CD4-positive, CD25-positive, alpha-beta regulatory T cell (primary cell): ENCODE measurements at places on chromosomes 1 and 21. TPM values are rescaled to one million over a fixed set of nuclear protein-coding genes. Genes with fewer than 3 reads are reported as not detected.
A peak's percentile ranks its signal among the peaks of the same experiment; 100 is the strongest.

DNA sequence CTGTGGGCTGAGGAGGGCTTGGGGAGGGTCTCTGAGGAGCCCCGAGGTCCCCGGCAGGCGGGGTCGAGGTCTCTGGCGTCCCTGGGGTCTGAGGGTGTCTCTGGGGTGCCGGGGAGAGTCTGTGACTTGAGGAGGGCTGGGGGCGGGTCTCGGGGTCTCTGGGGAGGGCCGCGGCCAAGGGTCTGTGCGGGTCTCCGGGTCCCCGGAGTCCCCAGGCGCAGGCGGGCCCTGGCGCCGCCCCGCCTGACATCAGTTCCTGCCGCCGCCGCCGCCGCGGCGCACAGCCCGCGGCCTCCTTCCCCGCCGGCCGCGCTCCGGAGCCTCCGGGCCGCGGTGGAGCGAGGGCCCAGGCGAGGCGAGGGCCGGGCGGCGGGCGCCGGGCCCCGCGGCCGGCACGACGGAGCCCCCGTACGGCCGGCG lies at the start of gene PLEKHM2:
Gene PLEKHM2, plus strand, starts transcription at position 279 of the 420 bp plus-strand sequence. CDS start 239 bp downstream, outside the sequence.
- no peaks in the 10 kb centered on the region for H3K27me3 ChIP-seq
- H3K36me3 ChIP-seq: no peaks in the 10 kb centered on the region
- peak within 1 kb of the TSS; percentile 85 for H3K27ac ChIP-seq
- peak within 1 kb of the TSS; percentile 79 for H3K4me3 ChIP-seq

GRCh38 chr1:24805534-24806301 lies 60.5 kb downstream of the CLIC4 start:
- no peak overlapping the region for H3K27ac ChIP-seq
- no peaks in the 10 kb centered on the region for H3K4me1 ChIP-seq
- no peak overlapping the region for H3K4me3 ChIP-seq
- peaks cover 5% of the 10 kb centered on the region for H3K27me3 ChIP-seq

- H3K4me3 ChIP-seq: no peak overlapping the region
- H3K27ac ChIP-seq: no peak overlapping the region
- H3K27me3 ChIP-seq: no peaks in the 10 kb centered on the region
These were observed 33.5 kb downstream of the ECE1 start for GRCh38 chr1:21256776-21257175.

- no peaks in the 10 kb centered on the region for H3K27me3 ChIP-seq
- H3K27ac ChIP-seq: no peak overlapping the region
- no peak overlapping the region for H3K4me3 ChIP-seq
- H3K36me3 ChIP-seq: no peaks in the 10 kb centered on the region
- no peak for DNase-seq
- no peaks in the 10 kb centered on the region for H3K4me1 ChIP-seq
These were observed 62.1 kb upstream of the PROX1 start for GRCh38 chr1:213925531-213926182.

DNA sequence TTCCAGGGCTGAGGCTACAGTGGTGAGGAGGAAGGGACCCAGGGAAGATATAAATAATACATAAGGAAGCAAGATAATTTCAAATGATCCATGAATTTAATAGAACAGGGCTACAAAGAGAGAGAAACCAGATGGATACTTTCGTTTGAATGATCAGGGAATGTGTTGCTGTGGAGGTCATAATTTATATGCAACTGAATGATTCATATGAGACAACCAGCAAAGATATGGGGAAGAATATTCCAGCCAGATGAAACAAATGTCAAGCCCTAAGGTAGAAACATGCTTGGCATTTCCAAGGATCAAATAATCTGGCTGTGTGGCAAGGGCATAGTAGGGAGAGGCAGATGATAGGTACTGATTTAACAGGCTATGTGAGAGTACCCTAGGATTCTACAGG lies 84.8 kb upstream of the ZC3H11B start:
- no peaks in the 10 kb centered on the region for H3K4me1 ChIP-seq
- no peak overlapping the region for H3K27ac ChIP-seq
- DNase-seq: no peak

GRCh38 chr1:64933296-64934070 lies 32.9 kb downstream of the JAK1 start:
- peak overlapping the region; percentile 34 for H3K4me3 ChIP-seq
- no peak for DNase-seq
- peaks cover 49% of the 10 kb centered on the region for H3K4me1 ChIP-seq
- peaks cover 14% of the 10 kb centered on the region for H3K36me3 ChIP-seq
- peak overlapping the region; percentile 10 for H3K27ac ChIP-seq

DNA sequence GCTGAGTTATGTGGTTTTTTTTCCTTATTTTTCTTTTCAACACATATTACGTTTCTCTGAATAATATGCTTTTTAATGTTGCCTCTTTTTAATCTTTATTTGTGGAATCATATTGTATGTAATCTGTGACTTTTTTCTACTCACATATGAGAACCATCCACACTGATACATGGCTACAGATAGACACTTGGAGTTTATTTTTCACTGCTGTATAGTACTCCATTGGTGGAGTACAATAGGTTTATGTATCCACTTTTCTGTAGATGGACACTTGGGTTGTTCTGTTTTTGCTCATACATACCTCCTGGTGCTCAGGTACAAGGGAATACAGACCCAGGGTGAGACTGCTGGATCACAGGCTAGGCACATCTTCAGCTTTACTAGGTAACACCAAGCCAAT lies 71.5 kb upstream of the ERG start:
- no peak overlapping the region for H3K27ac ChIP-seq
- H3K4me1 ChIP-seq: no peaks in the 10 kb centered on the region
- DNase-seq: no peak

DNA sequence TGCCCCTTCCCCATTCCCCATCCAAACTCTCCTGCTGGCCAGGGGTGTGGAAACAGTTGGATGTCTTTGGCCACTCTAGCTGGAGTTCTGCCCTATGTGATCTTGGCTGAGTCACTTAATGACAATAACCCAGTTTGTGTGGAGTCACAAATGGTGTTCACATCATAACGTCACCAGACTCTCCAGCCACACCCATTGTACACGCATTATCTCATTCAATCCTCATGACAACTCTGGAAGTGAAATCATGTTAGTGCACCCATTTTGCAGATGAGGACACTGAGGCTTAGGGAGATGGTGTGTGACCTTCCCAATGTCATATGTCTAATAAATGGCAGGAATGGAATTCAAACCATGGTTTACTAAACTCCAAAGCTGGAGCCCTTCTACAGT lies 1.2 kb upstream of the CDA start:
- no peaks in the 10 kb centered on the region for H3K36me3 ChIP-seq
- no peak overlapping the region for H3K4me3 ChIP-seq
- peaks cover 11% of the 10 kb centered on the region for H3K27me3 ChIP-seq
- no peak for DNase-seq
- H3K4me1 ChIP-seq: no peaks in the 10 kb centered on the region

GRCh38 chr1:183077097-183077496 lies 53.9 kb downstream of the LAMC1 start:
- H3K27ac ChIP-seq: no peak overlapping the region
- H3K36me3 ChIP-seq: no peaks in the 10 kb centered on the region
- no peaks in the 10 kb centered on the region for H3K27me3 ChIP-seq
- DNase-seq: no peak
- H3K4me1 ChIP-seq: no peaks in the 10 kb centered on the region

GRCh38 chr21:29376556-29376955 lies 77.8 kb downstream of the BACH1 start:
- no peaks in the 10 kb centered on the region for H3K27me3 ChIP-seq
- peak overlapping the region; percentile 23 for H3K4me3 ChIP-seq
- H3K36me3 ChIP-seq: no peaks in the 10 kb centered on the region

- no peak overlapping the region for H3K4me3 ChIP-seq
- no peak for DNase-seq
- H3K36me3 ChIP-seq: no peaks in the 10 kb centered on the region
- H3K27me3 ChIP-seq: no peaks in the 10 kb centered on the region
- no peak overlapping the region for H3K27ac ChIP-seq
These were observed 2029.3 kb downstream of the MRPL39 start for GRCh38 chr21:23578027-23578426.

GRCh38 chr1:195590649-195591048 lies 1017.6 kb downstream of the KCNT2 start:
- H3K27ac ChIP-seq: no peak overlapping the region
- H3K4me1 ChIP-seq: no peaks in the 10 kb centered on the region
- no peak overlapping the region for H3K4me3 ChIP-seq
- DNase-seq: no peak

DNA sequence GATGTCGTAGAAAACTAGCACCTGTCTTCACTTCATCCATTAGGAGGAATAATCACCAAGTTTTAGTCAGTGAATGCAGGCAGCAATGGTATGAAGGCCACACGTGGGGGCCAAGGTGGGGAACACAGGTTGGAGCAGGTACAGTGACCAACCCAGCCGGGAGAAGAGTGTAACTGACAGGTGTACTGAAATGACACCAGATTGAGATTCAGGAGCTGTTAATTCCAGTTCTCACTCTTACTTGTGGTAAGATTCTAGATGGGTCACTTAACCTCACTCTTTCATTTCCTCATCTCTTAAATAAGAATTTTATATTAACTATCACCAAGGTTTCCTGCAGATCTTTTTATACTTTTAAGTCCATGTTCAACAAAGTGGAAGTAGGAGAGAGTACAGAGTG lies 206.2 kb upstream of the PTBP2 start:
- no peaks in the 10 kb centered on the region for H3K4me1 ChIP-seq
- no peak overlapping the region for H3K4me3 ChIP-seq
- H3K27ac ChIP-seq: no peak overlapping the region
- H3K27me3 ChIP-seq: no peaks in the 10 kb centered on the region
- no peaks in the 10 kb centered on the region for H3K36me3 ChIP-seq

- H3K27ac ChIP-seq: no peak overlapping the region
- no peaks in the 10 kb centered on the region for H3K27me3 ChIP-seq
- no peak for DNase-seq
- no peak overlapping the region for H3K4me3 ChIP-seq
- peaks cover 10% of the 10 kb centered on the region for H3K4me1 ChIP-seq
These were observed 13.2 kb downstream of the CASP9 start for GRCh38 chr1:15510611-15511405.

- peak overlapping the region; percentile 88 for H3K4me3 ChIP-seq
- peaks cover 30% of the 10 kb centered on the region for H3K4me1 ChIP-seq
- H3K27ac ChIP-seq: peak overlapping the region; percentile 83
- no peak for DNase-seq
These were observed 403 bp downstream of the CCNL2 start for GRCh38 chr1:1398677-1399186.

DNA sequence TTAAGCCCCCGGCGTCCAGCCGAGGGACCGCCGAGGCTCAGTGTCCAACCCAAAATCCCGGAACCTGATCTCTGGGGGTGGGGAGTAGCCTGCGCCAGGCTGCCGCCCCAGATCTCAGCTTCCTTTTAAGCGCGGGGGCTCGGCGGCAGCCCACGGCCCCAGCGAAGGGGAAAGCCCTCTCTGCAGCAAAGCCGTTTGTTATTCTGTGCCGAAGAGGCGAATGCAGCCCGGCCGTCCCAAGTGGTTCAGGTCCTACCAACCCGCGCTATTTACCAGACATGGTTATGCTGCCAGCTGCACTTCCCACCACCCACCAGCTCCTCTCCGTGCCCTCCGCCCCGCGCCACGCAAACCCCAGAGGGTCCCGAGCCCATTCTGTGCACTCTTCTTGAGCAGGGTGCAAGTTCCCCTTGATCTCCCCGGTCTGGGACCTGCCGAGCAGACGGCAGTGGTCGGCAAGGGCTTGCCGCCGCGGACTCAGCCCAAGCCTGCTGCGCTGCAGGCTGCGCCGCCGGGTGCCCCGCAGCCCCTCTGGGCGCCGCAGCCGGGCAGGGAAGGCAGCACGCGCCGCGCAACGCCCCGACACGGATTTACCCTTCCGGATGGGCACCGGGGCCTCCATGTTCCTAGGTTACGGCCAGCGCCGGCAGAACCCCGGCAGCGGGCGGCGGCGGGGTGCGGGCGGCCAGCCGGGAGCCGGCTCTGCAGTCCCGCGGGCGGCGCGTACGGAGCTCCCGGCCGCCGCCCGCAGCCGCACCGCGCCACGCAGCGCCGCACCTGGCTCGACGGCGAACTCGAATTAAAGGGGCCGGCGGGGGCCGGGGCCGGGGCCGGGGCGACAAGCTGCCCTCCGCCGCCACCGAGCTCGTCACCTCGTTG lies 738 bp upstream of the KCNA2 start:
- peak; percentile 30 for DNase-seq
- peak overlapping the region; percentile 32 for H3K4me3 ChIP-seq
- H3K4me1 ChIP-seq: peaks cover 29% of the 10 kb centered on the region
- peaks cover 32% of the 10 kb centered on the region for H3K27me3 ChIP-seq

GRCh38 chr1:117566556-117566955 lies 39.3 kb upstream of the TENT5C start:
- H3K36me3 ChIP-seq: no peaks in the 10 kb centered on the region
- H3K27me3 ChIP-seq: no peaks in the 10 kb centered on the region
- no peaks in the 10 kb centered on the region for H3K4me1 ChIP-seq
- H3K27ac ChIP-seq: no peak overlapping the region
- DNase-seq: no peak

DNA sequence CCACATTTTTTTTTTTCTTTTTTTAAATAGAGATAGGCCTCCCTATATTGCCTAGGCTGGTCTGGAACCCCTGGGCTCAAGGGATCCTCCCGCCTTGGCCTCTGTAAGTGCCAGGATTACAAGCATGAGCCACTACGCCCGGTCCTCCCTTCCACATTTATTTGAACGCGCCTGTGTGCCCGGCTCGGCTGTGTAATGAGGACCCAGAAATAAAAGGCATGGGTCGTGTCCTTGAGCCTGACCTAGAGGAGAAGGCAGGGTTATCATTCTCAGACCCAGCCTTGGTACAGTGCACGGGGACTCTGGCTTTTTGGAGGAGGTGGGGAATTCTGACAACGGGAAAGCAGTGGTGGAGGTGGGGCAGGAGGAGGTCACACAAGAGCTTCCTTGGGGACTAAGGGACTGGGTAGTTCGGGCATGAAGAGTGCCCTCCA lies 841 bp downstream of the CENPF start:
- no peak for DNase-seq
- no peaks in the 10 kb centered on the region for H3K36me3 ChIP-seq
- no peaks in the 10 kb centered on the region for H3K27me3 ChIP-seq
- H3K4me1 ChIP-seq: peaks cover 20% of the 10 kb centered on the region
- H3K4me3 ChIP-seq: peak overlapping the region; percentile 93

- no peak for DNase-seq
- no peaks in the 10 kb centered on the region for H3K4me1 ChIP-seq
- no peak overlapping the region for H3K27ac ChIP-seq
- no peaks in the 10 kb centered on the region for H3K36me3 ChIP-seq
- no peaks in the 10 kb centered on the region for H3K27me3 ChIP-seq
These were observed 209.3 kb upstream of the C1orf105 start for GRCh38 chr1:172211221-172211620.

Gene CDC7
- 6.2 TPM for total RNA-seq

Gene LPAR3
- total RNA-seq: 0.32 TPM

Gene ZNF695
- total RNA-seq: not detected

Gene CRP
- not detected for total RNA-seq

Gene TMEM200B
- total RNA-seq: not detected

Gene CFHR5
- not detected for total RNA-seq

Gene SPAG17
- total RNA-seq: not detected

Gene SERPINC1
- not detected for total RNA-seq

Gene IL19
- total RNA-seq: not detected

Gene CSMD2
- total RNA-seq: not detected

Gene TCP10L
- 0.37 TPM for total RNA-seq

Gene NBPF4
- not detected for total RNA-seq

Gene SYT11
- 29.7 TPM for total RNA-seq

Gene KRTAP21-2
- total RNA-seq: not detected
